H9 (cell line): ENCODE measurements at places on chromosomes 5 and 9.

GRCh38 chr5:76787237-76787636 lies 31.6 kb upstream of the F2RL1 start:
- DNase-seq, result no peak

DNA sequence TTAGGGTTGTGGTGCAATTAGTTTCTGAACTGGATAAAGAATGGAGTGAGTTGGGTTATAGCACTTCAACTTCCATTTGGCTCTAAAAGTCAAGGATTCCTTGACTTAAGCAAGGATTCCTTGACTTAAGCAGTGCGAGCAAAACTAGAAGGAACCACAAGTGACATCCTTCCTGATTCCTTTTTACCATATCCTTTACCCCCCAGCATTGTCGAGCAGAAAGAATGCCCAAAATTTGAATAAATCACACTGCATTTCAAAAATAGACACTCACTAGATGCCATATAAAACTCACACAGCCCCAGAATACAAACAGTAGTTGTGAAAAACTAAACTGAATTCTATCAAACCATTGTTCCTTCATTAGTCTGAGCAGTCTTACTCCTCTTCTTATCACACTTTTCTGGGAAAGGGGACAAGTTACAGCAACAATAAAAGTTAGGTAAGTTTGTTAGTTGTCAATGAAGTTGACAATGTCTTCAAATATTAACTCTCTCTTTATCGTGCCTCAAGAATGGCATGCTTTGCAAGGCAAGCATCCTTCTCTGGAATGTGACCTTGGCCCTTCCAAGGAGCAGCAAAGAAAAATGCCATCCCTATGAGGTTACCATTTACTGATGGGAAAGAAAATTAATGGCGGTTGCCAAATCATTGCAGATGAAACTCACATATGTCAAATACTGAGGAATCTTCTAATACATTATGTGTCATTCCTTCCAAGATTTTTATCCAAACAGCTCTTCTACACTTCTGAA lies 273.3 kb upstream of the ANKRD55 start:
- no peak for DNase-seq

DNA sequence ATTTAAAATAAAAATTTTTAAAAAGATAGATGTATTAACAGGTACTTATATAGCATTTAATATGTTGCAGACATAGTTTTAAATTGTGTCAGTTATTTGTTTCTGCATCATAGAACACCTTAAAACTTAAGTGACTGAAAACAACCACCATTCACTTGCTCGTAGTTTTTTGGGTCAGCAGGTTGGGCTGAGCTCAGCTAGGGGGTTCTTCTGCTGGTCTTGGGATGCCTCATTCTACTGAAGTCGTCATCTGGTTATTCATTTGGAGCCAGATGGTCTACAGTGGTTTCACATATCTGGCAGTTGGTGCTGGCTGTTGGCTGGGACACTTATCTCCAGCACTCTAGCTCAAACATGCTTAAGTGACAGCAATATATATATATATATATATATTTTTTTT lies 29.6 kb downstream of the PSAT1 start:
- DNase-seq, result no peak

DNA sequence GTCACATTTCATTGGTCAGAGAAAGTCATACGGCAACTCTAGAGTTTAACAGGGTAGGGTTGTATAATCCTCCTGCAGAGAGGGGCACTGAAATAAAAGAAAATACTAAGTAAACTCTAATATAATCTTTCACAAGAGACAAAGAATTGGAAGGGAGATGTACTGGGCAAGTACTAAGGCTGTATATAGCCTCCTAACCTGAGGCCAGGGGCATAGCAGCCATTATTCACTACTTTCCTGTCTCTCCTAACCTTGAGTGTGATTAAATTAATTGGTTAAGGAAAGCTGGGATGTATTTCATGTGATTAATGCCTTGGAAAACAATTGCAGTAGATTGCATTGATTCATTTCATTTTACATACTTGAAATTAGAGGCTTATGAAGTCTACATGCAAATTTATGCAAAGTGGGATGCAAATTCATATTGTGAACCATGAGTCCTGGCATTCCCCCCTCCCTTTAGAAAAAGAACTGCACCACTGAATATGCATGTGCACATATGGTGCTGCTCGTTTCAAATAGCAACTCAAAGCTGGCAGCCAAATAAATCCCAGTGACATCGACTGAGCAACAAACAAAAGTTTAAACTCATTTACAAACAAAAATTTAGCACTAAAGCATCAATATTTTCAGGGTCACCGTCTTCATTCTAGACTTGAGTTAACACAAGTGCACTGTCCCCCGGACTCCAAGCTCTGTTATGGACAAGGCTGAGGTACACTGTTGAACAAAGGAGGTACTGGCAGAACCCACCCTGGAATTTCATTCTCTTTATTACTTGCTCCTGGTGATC lies 70.0 kb downstream of the DMAC1 start:
- DNase-seq, result no peak

DNA sequence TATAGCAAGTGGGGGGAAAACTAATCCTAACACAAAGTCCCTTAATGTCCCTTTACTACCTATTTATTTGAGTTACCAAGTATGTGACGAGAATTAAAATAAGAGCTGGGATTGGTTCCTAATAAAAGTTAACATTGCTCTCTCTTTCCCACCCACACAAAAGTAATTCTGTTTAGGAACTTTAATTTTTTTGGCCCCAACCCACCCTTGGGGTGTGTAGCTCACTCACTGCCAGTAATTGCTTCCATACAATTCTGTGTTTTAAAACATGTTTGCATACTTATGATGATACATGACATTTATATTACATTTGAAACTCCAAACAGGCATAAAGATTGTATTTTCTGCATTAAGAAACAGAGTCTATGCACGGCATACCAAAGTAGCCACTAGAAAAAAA lies 106.5 kb downstream of the BNC2 start:
- DNase-seq, result no peak

DNA sequence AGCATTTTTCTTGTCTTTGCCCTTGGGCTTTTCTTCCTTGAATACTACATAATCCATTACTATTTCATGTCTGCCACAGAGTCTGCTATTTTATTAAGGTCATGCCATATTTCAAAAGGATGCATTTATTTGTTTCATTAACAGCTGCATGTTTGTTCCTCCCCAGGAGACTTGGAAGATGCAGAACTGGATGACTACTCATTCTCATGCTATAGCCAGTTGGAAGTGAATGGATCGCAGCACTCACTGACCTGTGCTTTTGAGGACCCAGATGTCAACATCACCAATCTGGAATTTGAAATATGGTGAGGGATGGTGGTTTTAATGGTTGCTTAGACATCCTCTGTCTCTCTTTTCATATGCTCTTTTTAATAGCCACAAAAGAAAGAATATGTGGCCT lies 4.0 kb downstream of the IL7R start:
- DNase-seq, result no peak

GRCh38 chr5:80191991-80192398 lies 63.9 kb downstream of the SERINC5 start:
- DNase-seq, result peak; percentile 81

GRCh38 chr9:4499917-4500316 lies 9.6 kb downstream of the SLC1A1 start:
- no peak for DNase-seq

- peak; percentile 70 for DNase-seq
Observed at GRCh38 chr9:35553670-35554543, 51.2 kb upstream of the TESK1 start.

DNA sequence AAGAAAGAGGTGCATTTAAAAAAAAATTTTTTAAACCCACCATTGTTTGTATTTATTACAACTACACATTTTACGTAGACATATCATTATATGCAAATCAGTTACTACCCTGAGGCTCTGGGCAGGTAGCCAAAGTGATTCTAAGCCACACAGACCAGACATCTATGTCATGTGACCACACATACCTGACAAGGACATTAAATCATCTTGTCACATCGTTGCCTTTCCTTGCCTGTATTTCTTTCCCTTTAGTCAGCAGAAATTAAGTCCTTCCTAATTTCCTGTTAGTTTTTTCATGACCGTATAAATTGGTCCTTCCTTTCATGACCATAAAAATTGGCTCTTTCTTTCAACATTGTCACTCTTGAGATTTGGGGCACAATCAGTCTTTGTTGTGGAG lies 134.2 kb upstream of the MARCHF11 start:
- DNase-seq, result no peak
